Aortic smooth muscle cell (primary cell): ENCODE measurements at places on chromosomes 1 and 21. TPM values are rescaled to one million over a fixed set of nuclear protein-coding genes. Genes with fewer than 3 reads are reported as not detected.

ST6GALNAC5 gene
- total RNA-seq = 0.40 and 1.1 TPM in 2 replicates

ZNF648 gene
- not detected in 2 replicates for total RNA-seq

KRTAP19-2 gene
- not detected in 2 replicates for total RNA-seq

CRNN gene
- not detected in 2 replicates for total RNA-seq

PLA2G5 gene
- total RNA-seq = 3.9 and 4.5 TPM in 2 replicates

UBASH3A gene
- total RNA-seq = not detected in 2 replicates
